Caco-2 (cell line): ENCODE measurements at places on chromosomes 6 and 20.
A peak's percentile ranks its signal among the peaks of the same experiment; 100 is the strongest.

DNA sequence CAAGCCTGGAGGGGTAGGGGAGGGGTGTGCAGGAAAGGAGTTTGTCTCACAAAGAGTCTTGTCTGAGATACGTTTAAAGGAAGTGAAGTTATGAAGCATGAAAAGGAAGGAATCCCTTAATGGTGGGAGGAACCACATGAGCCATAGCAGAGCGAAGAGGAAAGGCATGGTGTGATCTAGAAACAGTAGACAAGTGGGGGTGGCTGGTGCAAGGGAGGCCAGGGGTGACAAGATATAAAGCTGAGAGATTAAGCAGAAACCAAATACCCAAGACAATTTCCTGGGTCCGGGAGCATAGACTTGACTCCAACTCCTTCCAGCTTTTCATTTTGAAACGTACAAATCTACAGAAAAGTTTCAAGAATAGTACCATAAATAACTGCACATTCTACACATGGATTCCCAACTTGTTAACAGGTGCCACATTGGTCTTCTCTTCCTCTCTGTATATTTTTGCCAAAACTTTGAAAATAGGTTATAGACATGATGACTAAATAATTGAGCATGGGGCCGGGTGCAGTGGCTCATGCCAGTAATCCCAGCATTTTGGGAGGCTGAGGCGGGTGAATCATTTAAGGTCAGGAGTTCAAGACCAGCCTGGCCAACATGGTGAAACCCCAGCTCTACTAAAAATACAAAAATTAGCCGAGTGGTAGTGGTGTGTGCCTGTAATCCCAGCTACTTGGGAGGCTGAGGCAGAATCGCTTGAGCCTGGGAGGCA, 211.6 kb downstream of the SLC24A3 start:
- no peak for DNase-seq

- no peak for DNase-seq
These were observed 12.0 kb upstream of the IRF4 start for GRCh38 chr6:379410-380181.

GRCh38 chr6:41443616-41444525, 102.3 kb upstream of the FOXP4 start:
- no peak for DNase-seq

DNA sequence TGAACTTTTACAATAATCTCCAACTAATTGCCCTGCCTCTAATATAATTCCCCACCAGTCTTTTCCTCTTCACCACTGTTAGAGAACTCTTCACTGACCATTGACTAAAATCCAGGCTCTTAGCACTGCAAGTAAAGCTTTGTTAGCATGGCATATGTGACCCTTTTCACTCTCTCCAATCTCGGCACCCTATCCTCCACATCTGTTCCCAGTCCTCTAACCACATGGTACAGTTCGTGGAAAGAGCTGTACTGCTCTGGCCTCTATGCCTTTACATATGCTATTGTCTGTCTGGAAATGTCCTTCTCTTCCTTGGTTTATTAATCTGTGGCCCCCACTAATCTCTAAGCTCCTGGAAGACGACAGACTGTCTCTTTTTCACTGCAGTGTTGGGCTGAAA, 63.0 kb upstream of the EIF2S2 start:
- no peak for DNase-seq

DNA sequence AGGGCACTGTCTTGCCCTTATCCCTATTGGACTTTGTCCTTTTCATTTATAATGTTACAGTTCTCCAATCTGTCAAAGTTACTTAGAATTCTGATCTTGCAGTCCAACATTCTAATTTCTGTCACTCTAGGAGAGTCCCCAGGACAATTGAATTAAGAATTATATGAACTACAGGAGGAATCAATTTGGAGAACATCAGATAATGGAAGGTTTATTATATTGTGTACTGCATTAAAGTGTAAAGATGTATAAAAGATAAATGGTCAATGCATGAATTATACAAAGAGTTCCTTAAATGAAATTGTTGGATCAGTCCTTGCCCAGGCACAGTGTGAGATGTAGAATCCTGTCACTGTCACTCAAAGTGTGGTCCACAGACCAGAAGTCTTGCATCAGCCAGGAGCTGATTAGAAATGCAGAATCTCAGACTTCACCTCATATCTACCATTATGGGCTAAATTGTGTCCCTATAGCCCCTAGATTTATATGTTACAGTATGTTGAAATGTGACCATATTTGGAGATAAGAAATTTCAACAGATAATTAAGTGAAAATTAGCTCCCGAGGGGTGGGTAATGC, 145.5 kb downstream of the BTBD3 start:
- DNase-seq, result no peak

- DNase-seq, result no peak
These were observed 8.6 kb downstream of the SNX9 start for GRCh38 chr6:157831424-157832249.

- no peak for DNase-seq
These were observed 155.1 kb upstream of the ENPP5 start for GRCh38 chr6:46325561-46326530.

GRCh38 chr6:140283197-140283596, 908.7 kb upstream of the CITED2 start:
- DNase-seq, result no peak

DNA sequence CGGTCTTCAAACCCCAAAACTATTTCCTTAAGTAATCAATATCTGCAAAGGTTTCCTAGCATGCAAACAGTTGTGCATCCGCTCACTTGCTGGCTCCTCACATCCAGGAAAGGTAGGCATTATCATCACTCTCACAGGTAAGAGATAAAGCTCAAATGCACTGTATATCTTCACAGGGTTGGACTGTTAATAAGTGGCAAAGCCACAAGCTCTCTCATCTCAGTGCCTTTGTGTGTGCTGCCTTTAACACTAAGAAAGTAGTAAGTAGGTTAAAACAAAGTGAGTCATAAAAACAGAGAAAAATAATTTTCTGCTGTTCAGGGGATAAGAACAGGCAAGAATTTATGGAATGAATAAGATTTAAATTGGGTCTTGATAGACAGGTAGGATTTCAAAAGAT, 21.3 kb downstream of the MAN1A1 start:
- DNase-seq, result no peak

DNA sequence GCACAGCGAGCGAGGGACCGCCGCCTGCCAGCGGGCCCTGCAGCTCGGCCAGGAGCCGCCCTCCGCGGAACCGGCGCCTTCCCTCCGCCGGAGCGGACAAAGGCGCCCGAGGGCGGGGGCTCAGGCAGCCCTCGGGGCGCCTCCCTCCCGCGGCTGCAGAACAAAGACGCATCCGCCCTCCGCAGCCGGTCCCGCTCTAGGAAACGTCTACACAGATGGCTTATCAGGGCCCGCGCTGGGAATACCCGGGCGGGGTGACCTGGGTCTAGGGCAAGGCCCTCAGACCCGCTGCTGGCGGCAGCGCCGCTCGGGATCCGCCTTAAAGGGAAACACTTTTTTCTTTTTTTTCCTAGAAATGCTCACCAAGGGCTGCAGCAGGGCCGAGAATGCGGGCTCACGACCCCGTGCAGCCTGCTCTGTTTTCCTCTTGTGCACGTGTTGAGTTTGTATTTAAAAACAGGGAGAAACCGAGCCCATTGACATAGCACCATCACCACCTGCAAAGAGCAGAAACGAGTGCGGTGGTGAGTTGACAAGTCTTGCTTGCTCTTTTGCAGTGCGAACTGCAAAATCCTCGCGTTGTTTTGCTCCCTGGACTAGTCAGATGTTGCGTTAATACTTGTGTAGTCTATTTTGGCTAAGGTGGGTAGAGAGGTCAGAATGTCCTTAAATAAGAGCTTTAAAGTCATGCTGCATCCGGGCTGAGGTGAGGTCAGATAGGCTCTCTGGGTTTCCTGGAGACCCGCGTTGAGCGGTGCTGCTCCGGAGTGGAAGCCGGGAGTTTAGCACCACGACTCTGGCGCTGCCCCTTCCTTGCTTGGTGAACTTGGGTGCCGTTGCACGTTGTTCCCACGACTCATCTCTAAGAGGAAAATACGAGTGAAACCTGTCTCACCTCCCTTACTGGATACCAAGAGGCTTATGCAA, 1.1 kb upstream of the RPS6KA2 start:
- DNase-seq, result peak; percentile 54

GRCh38 chr6:20366082-20366830, 35.4 kb upstream of the E2F3 start:
- DNase-seq, result no peak

- no peak for DNase-seq
These were observed 89.4 kb downstream of the SLC16A10 start for GRCh38 chr6:111176760-111177099.

- peak; percentile 71 for DNase-seq
These were observed 41.3 kb downstream of the TXLNB start for GRCh38 chr6:139250296-139251044.

DNA sequence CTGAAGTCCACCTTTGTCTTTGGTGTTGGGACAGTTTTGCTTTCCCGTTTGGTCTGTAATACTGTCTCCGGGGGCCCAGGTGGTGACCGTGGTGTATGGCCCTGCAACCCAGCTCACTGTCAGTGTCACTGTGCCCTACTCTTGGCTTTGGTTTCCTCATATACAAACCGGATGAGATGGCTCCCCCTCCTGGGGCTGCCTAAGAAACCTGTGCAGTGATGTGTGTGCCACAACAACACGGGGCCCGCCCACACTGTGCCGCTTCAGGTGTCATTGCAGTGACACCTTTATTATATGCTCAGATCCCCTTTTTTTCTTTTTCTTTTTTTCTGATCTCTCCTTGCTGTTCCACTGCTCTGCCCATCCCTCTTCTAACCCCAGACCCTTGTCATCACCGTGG, 73.9 kb downstream of the RAMACL start:
- DNase-seq, result no peak

DNA sequence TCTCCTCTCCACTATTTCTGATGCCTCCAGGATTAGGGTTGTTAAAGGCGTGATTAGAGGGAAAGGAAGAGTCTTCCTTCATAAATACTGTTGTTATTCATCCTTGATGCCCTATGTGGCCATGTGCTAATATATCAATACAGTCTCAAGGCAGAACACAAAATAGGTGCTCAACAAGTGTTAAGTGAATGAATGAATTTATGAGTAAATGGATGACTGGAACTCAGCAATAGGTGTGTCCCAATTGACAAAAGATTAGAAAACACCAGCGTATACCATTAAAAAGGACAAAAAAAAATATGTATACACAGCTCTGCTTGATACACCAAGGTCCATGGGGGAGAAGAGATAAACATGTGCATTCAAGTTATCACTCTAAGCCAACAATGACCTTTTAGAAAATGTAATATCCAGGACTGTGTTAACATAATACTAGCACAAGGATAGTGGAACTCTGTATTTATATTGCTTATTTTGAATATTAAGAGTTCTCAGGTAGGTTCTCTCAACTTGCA, 171.2 kb upstream of the MYLIP start:
- DNase-seq, result no peak

GRCh38 chr20:54167909-54168872, 5.6 kb downstream of the CYP24A1 start:
- no peak for DNase-seq

- no peak for DNase-seq
These were observed 66.5 kb downstream of the EPM2A start for GRCh38 chr6:145668844-145669243.

- no peak for DNase-seq
These were observed 22.1 kb upstream of the SNTA1 start for GRCh38 chr20:33465481-33466302.

DNA sequence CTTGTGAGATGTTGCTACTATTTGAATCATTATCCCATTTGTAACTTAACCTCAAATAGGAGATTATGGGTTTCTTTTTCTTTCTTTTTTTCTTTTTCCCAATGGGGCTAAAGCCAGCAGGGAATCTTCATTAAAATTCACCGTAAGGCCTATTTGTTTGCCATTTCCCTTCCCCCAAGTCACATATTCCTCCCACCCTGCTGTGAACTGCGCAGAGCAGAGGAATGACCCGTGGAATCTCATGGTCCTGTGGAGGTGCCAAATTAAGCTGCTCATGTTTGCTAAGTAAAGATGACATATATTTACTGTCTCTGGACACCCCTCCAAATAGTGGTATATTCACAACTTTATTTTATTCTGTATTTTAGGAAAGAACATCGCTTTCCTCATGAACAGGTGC, 699.3 kb downstream of the RNF144B start:
- no peak for DNase-seq

DNA sequence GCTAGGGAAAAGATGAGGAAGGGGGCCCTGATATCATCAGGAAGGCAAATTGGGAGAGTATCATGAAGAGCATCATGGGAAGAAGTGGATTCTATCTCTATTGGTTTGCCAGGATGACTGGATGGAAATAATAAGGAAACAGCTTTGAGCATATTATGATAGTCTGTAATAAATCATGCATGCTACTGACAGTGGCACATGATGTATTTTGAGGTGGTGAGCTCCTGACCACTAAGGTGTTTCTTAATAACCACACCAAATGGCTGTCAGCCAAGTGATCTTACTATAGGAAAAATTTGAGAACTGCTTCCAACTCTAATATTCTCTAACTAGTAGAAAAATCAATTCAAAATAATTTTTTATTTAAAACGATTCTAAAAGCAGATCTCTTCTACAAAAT, 548.4 kb upstream of the JAG1 start:
- DNase-seq, result no peak

- DNase-seq, result no peak
These were observed 31.5 kb downstream of the RAB44 start for GRCh38 chr6:36729161-36729524.

DNA sequence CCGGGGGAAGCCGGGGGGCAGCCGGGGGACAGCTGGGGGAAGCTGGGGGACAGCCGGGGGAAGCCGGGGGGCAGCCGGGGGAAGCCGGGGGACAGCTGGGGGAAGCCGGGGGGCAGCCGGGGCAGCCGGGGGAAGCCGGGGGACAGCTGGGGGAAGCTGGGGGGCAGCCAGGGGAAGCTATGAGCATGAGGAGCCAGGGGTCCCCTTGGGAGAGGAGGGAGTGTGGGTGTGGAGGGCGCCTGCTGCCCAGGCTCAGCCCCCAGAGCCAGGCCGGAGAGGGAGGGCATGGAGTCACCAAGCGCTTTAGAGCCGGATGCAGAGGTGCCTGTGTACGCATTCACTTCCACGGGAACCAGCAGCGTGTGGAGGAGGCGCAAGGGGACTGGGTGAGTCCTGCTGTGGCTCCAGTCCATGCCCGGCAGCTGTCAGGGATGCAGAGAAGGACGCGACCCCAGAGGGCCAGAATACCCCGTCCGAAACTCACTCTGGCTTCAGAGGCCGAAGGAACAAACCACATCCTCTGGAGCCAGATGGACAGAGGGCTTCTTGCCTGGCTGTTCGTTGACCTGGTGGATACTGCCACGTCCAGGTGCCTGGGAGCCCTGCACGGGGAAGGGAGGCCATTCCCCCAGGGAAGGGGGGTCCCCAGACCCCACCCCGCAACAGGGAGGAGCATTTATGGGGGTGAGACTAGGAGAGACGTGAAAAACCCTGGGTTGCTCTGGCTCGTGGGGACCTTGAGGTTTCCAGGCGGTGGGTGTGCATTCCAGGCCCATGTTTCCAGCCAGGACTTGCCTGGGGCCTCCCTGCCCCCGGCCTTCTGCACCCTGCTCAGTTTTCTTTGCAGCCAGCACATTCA, 26.5 kb upstream of the DACT2 start:
- DNase-seq, result no peak
